ENCODE measurements at places on chromosomes 11 and 22.

- DNase-seq: no peak
Measured at GRCh38 chr11:80061056-80061455, 620.2 kb upstream of the TENM4 start.

GRCh38 chr11:67354075-67355022, 1.0 kb upstream of the POLD4 start:
- peak; percentile 93 for DNase-seq

DNA sequence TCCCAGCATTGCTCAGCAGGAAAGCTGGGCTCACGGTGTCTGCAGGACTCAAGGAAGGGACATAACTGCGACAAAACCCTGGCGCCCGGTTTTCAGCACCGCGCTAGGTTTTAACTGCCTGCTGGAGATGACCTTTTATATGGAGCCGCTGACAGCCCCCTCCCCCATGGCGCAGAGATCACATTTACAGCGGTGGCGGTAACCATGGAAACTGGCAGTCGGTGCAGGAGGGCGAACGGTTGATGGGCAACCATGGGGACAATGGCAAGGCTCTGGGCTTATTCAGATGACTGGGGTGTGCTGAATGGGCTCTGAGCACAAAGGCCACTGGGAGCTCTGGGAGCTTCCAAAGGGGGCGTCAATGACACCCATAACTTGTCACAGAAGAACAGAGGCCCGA, 37.2 kb downstream of the CELSR1 start:
- no peak for DNase-seq

DNA sequence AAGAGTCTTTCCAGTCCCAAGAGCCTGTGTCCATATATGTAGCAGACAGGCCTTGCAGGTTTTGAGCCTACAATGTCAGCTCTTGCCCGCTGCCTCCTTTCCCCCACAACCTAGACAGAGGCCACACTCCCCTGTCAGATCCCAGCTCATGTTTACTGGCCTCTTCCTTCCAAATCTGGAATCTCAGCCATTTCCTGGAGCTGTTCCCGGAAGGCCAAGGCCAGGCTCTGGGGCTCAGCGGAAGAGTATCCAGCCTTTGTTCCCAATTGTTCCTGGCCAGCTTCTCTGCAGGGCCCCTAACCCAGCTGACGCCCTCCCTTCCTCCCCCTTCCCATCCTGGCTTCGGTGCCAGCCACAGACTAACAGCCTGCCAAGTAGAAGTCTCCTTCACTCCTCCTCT, 1.0 kb upstream of the ROBO4 start:
- DNase-seq: peak; percentile 77

- DNase-seq: no peak
Measured at GRCh38 chr11:5992604-5993251, 5.9 kb upstream of the OR52L1 start.

GRCh38 chr11:106733635-106734034, 284.6 kb downstream of the GUCY1A2 start:
- peak; percentile 76 for DNase-seq

DNA sequence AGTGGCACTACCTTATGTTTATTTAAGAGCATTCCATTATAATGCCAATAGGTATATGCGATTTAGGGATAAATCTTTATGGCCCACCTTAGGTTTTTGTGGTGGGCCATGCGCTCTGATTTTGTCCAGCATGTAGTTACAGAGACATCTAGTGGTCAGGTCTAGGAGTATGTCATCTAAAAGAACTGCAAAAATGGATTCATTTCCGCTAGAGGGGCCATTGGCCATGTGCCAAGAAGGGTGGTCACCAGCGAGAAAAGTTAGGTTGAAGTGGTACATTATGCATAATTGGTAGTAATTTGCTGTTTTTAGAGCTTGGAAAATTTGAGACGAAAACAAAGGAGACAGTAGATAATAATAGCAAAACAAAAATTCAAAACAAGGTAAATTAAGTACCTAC, 27.7 kb downstream of the LRRC4C start:
- DNase-seq: peak; percentile 15

DNA sequence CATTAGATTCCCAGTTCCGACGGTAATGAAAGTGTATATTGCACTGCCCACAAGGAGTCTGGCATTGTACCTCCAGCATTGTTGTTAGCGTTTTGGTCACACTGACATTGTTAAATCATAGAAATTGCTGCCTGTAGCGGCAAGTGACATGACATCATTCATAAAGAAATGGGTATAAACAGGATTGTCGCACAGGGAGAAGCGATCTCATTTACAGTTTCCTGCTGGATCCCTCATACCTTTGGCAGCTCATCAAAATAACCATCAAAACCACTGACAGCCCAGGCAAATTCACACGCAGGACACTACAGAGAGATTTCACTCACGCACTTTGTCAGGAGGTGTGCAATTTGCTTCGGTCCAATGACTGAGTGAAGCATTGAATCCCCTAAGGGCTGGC, 3.5 kb downstream of the HTR3B start:
- no peak for DNase-seq
